Activated CD4-positive, alpha-beta T cell treated with anti-CD3 and anti-CD28 coated beads, Interleukin-10, Interleukin-2, amounts not matched to agents 100 ng/mL and 50 ng/mL, durations not matched to agents 16 hours and 8 hours (primary cell): ENCODE measurements at places on chromosomes 12 and 14.
A peak's percentile ranks its signal among the peaks of the same experiment; 100 is the strongest.

DNA sequence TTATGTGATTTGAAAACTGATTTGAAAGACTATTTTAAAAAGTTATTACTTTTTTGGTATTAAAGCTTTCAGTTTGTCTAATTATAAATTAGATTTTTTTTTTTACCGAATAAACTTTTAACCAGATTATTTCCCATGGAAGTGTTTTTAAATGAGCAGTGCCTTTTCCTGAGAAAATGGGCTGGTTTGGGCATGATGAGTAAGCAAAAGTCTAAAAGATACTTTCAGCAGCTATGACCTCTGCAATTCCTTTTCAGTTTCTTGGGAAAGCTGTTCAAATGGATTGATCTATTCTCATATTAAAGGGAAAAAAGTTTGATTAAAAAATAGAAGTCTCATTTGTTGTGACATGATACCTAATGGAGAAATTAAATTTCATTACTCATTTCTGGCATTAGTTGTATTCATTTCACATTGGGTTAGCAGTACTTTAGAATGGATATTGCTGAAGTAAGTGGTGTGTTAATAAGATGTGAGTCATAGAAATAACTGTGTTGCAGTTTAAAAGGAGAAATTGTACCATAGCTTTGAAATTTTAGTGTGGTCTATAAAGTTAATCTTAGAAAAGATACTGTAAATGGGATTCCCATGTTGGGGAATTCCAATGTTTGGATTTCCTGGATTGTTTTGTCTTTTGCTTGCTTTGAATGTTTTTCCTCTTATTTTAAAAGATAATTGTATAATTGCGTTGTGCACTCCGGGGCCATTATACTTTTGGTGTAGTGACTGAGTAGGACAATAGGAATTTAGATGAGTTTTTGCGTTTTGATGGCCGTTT is 21.0 kb downstream of the KTN1 start:
- peak; percentile 22 for DNase-seq

DNA sequence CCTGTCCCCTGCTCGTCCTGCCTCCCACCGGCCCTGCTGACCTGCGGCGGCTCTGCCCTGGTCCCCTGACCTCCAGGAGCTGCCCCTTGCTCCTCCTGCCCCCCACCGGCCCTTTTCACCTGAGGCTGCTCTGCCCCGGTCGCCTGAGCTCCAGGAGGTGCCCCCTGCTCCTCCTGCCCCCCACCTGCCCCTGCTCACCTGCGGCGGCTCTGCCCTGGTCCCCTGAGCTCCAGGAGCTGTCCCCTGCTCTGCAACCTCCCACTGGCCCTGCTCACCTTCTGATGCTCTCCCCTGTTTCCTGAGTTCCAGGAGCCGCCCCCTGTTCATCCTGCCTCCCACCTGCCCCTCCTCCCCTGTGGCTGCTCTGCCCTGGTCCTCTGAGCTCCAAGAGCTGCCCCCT is 101.3 kb downstream of the TMEM121 start:
- no peak for DNase-seq

GRCh38 chr12:64903479-64904152 is 79.2 kb downstream of the TBC1D30 start:
- no peak for DNase-seq

- DNase-seq, result no peak
Measured at GRCh38 chr14:70943838-70944237, 36.6 kb downstream of the PCNX1 start.

GRCh38 chr12:32600681-32601080 is 78.4 kb upstream of the DNM1L start:
- DNase-seq, result no peak

DNA sequence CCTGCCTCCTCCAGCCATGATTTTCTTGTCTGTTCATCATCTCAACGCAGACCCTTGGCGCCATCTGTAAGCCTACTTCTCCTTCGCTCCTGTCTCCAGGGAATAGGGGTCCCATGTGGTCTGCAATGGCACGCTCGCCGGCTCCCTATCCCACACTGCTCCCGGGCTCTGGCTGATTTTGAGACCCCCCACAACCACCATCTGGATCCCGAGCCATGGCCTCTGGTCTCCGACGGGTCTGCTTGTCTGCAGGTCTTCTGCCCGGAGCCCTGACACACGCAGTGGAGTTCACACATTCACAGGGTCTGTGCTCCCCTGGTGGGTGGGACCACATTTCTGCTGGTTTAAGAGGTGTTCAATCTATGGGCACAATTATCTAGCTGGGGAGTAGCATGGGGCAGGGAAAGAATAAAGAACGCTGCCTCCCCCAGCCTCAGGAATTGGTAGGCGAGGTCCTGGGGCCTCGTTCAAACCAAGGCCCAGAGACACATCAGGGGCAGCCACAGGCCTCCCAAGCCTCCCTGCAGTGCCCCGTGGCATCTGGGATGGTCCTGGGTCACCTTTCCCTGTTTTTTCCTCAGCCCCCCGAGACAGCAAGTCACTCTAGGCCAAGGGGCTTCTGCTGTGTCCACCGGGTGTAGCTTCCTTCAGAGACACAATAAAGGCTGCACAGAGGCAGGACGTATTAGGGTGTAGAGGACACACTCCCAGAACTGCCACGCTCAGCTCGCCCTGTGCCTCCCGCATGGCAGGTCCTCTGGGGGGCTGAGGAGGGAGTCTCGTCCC is 21.5 kb downstream of the FZD10 start:
- no peak for DNase-seq

DNA sequence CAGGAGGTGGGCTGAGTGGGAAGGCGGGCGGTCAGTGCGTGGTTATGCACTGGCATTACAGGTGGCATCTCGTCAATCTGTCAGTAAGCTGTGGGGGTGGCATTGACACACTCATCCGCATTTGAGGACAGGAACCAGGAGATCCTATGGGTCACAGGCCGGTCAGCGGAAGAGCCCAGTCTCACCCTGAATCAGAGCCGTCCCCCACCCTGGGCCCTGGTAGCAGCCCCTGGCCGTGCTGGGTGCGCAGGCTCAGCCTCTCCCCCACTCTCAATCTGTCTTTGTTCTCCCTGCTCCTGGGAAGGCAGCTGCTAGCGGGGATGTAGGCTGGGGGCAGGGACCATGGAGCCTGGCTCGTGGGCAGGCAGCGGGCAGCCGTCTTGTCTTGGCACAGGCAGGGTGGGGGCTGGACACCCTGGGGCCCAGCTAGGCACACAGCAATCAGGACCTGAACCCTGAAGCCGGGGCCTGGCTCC is 5.1 kb downstream of the INF2 start:
- DNase-seq, result no peak

- DNase-seq, result no peak
Measured at GRCh38 chr12:103833891-103834290, 7.1 kb downstream of the NT5DC3 start.

- DNase-seq, result peak; percentile 17
Measured at GRCh38 chr12:116026768-116027550, 250.5 kb downstream of the MED13L start.

GRCh38 chr12:49013428-49013827 is 5.1 kb downstream of the PRKAG1 start:
- DNase-seq, result no peak

- no peak for DNase-seq
Measured at GRCh38 chr14:23572836-23573235, 5.2 kb upstream of the AP1G2 start.

- peak; percentile 25 for DNase-seq
Measured at GRCh38 chr14:68703093-68703492, 89.8 kb downstream of the ZFP36L1 start.

GRCh38 chr14:92655419-92656201 is 92.8 kb downstream of the LGMN start:
- DNase-seq, result no peak

DNA sequence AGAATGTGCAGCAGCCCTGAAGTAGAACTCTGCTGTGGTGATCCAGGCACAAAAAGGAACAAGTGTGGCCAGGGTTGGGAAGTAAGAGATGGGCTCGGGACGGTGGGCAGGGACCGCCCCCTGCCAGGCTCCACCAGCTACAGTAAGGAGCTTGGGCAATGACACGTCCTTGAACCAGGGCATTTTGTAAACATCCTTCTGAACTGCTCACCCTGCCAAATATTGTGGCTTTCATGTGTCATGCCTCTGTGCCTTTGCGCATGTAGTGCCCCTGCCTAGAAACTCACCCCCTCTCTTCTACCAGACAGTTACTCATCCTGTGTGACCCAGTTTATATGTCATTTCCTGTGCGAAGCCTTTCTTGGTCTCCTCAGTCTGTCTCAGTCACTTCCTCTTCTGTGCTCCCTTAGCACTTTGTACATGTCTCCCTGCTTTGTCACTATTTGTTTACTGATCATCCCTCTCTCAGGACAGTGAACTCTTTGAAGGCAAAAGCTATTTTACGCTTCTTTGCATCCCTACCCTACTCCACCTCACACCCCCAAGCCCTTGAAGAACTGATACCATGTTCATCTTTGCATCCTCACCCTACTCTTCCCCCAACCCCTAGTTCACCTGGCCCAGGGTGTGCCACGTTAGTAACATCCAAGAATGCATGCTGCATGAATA is 108.9 kb upstream of the PLEKHG7 start:
- DNase-seq, result peak; percentile 91

GRCh38 chr12:6340745-6341416 is 995 bp downstream of the TNFRSF1A start:
- DNase-seq, result no peak

- DNase-seq, result no peak
Measured at GRCh38 chr12:113468365-113469223, 3.1 kb downstream of the LHX5 start.

GRCh38 chr14:67859169-67859749 is 39.7 kb downstream of the RAD51B start:
- DNase-seq, result no peak

GRCh38 chr12:128245905-128246304 is 21.1 kb upstream of the TMEM132C start:
- no peak for DNase-seq

- DNase-seq, result no peak
Measured at GRCh38 chr12:85835426-85836196, 598 bp downstream of the RASSF9 start.
